ENCODE measurements at places on chromosomes 12 and 14.

- no peak for DNase-seq
These were observed 19.2 kb upstream of the PAPOLA start for GRCh38 chr14:96482986-96483385.

DNA sequence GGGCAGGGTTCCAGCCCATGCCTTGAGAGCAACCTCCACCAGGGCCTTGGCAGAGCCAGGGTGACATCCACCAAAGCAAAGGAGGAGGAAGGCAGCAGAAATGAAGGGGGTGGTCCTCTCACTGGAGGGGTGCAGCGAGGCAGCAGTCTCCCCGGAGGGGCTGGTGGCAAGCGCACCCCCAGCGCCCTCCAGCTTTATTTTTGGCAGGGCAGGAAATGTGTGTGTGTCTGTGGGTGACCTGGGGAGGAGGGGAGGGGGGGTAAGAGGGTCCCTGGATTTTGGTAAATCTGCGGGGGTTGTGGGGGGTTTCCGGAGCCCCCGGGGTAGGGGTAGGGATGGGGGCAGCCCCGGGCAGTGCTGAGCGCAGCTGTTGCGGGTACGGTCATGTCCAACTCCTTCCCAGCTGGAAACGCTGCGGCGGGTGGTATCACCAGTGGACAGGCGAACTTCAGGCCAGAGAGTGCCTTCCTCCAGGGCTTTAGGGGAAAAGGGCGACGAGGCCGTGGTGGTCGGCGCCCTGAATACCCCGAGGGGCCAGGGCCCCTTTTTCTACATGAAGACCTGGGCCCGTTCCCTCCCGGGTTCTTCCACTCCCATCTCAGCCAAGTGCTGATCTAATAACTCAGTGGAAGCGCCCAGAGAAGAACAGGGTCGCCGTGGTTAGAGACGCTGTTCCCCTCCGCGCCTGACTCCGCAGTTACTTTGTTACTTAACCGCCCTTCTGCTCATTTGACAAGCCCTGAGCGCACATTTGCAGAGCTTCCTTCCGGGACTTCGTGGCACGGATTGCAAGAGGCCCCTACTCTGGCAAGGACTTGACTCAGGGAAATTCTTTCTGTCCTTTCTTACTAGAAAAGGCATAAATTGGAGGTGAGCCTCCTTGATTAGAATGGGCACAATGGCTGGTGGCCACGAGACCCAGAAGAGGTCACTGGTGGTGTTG is 55.2 kb downstream of the FOS start:
- no peak for DNase-seq

DNA sequence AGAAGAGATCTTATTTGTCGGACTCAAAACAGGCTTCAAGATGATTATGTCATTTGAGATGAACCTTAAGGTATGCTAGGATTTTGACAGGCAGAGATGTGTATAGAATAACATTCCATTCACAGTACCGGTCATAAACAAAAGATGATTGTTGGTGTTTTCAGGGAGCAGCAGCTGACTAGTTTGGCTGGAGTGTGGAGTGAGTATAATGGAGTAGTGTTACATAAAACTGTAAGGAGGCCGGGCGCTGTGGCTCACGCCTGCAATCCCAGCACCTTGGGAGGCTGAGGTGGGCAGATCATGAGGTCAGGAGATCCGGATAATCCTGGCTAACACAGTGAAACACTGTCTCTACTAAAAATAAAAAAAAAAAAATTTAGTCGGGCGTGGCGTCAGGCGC is 23.9 kb downstream of the SERPINA10 start:
- DNase-seq: no peak

GRCh38 chr12:1885599-1886245 is 32.7 kb downstream of the CACNA2D4 start:
- DNase-seq: no peak

DNA sequence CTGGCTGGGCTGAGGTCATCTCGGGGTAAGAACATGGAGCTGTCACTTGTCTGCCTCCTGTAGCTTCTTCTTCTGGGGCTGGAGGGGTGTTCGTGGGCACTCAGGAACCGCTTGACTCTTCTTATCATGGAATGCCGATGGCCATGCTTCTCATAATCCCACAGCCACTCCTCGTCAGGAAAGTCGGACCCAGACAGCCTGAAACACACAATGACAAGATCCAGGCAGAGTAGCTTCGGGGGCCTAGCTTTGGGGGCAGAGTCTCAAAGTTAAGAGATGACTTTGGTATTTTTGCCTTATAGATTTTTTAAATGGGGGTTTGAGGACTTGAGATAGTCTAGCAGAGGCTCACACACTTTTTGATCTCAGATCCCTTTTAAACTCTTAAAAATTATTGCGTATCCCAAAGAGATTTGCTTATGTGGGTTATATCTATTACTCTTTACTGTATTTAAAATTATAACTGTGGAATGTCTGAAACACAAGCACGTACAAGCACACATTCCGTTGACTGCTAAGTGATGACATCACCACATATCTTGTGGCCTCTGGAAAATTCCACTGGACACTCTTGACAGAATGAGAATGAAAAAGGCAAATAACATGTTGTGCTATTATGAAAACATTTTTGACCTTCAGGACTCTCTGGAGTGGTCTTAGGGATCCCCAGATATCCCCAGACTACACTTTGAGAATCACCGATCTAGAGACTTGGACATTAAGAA is 43.3 kb downstream of the BEST3 start:
- peak; percentile 25 for DNase-seq

DNA sequence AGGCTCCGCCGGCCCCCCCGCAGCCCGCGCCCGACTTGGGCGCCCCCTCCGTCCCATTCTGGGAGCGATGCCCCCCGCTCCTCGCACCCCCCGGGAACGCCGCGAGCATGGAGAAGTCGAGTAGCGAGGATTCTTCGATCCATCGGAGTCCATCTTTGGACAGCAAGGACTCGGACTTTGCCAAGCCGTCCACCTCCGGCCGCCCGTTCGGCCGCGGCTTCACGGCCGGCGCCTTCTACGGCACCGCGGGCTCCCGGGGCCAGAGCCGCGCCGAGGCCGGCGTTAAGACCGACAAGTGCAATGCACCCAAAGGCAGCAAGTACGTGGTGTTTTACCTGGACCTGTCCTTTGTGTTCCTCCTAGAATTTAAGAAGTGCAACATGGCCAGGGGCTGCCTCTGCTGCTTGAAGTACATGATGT is 123.6 kb downstream of the TSPAN9 start:
- no peak for DNase-seq

- DNase-seq: no peak
These were observed 4.2 kb downstream of the OR10G3 start for GRCh38 chr14:21575661-21576060.
